ENCODE measurements at places on chromosomes 7 and 10. TPM values are rescaled to one million over a fixed set of nuclear protein-coding genes. Genes with fewer than 3 reads are reported as not detected.
A peak's percentile ranks its signal among the peaks of the same experiment; 100 is the strongest.

DNA sequence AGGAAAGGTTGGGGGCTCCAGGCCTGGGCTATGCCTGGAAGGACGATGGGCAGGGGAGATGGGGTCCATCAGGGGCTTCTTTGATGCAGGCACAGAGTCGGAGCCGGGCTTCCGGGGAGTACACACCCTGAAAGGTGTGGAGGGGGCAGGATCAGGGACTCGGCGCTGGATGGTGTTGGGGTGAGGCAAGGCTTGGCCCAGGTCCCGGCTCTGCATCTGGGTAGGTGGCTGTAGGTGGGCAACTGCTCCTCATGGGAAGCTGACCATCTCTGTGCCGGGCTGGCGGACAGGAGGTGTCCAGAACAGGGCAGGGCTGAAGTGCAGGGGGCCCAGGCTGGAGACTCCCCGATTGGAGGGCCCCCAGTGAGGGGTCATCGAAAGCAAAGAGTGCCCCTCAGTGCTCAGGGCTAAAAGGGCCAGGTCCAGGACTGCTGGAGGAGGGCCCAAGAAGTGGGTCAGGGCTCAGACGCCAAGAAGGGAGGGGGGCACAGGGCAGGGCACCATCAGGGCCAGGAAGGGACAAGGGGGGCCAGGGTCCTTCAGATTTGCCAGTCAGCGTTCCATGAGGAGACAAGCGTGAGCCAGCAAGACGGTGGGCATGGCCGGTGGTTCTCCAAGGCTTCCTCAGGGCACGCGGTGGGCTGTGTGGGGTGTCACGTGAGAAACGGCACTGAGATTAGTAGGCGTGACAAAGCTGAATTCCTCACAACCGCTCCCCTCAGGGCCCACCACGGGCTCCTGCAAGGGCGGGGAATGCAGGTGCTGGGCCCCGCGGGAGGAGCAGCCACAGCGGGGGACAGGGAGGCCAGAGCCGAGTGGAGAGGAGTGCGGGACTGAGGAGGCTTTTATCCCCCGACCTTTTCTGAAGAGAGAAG is 97.0 kb downstream of the BMS1 start:
- H3K4me3 ChIP-seq = no peak overlapping the region
- no peaks in the 10 kb centered on the region for H3K4me1 ChIP-seq
- H3K36me3 ChIP-seq = no peaks in the 10 kb centered on the region
- DNase-seq = no peak

DNA sequence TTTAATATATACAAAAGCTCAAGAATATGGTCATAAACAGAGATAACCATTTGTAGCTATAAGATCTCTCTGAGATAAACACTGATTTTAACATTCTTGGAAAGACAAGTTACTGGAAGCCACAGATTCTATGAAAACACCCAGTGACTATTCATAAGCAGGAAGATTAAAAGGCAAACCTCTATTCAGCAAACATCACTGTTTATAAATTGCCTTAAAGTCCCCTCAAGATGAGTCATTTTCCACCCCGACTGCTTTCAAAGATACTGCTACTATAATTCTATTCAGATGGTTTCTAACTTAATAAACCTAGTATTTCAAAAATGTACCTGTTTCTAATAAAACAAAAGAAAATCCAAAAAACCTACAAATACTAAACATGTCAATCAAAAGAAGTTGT is 21.0 kb downstream of the TM9SF3 start:
- peaks cover 18% of the 10 kb centered on the region for H3K4me1 ChIP-seq
- DNase-seq = no peak
- no peak overlapping the region for H3K4me3 ChIP-seq
- H3K27ac ChIP-seq = no peak overlapping the region
- H3K27me3 ChIP-seq = no peaks in the 10 kb centered on the region

DNA sequence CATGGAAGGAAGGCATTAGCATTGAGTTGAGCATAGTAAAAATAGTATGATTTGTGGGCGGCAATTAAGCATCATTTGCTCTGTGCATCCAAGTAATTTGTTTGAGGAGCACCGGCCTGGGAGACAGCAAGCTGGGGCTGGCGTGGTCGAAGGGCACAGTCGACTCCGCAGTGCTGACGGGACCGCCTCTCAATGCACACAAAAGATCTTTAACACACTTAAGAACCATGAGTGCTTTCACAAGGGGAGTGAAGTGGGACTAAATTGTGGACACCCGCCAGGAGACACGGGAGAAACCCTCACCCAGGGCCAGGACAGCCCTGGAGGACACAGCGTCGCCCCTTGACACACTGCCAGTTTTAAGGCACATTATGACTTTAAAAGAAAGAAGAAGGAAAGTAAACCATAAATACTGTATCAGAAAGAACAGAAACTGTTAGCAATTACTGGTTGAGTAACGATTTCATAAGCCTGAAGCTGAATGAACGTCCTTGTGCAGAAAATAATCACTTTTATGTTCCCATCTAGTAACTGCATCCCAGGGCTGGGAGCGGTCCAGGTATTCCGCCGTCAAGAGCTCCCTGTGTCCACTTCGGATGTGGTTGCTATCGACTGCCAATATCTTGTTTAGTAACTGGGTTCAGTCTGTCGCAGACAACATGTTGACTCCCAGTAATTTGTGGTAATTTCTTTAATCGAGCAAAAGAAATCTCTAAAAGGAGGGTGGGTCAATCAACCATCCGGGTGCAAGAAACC is 102.1 kb downstream of the EBF3 start:
- no peaks in the 10 kb centered on the region for H3K4me1 ChIP-seq
- DNase-seq = no peak
- H3K27me3 ChIP-seq = no peaks in the 10 kb centered on the region
- H3K4me3 ChIP-seq = no peak overlapping the region
- H3K27ac ChIP-seq = no peak overlapping the region

DNA sequence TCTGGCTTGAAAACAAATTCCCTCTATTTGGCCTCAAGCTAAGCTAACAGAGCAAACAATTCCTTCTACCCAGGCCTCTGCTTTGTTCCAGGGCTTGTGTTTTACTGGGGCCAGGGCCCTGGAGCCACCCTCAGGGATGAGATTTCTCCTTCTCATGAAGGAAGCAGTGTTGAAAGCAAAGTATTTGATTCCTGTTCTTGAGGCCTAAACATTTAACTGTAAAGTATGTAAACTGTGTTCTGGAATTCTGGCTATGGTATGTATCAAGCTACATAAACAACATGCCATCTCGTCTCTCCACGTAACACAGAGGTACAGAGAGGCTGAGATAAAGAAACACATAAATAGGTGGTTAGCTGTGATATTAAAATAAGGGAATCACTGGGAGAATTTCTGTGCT is 81.8 kb downstream of the HERPUD2 start:
- H3K4me1 ChIP-seq = no peaks in the 10 kb centered on the region
- no peaks in the 10 kb centered on the region for H3K36me3 ChIP-seq
- no peak overlapping the region for H3K4me3 ChIP-seq
- H3K27me3 ChIP-seq = no peaks in the 10 kb centered on the region
- no peak overlapping the region for H3K27ac ChIP-seq
- no peak for DNase-seq

DNA sequence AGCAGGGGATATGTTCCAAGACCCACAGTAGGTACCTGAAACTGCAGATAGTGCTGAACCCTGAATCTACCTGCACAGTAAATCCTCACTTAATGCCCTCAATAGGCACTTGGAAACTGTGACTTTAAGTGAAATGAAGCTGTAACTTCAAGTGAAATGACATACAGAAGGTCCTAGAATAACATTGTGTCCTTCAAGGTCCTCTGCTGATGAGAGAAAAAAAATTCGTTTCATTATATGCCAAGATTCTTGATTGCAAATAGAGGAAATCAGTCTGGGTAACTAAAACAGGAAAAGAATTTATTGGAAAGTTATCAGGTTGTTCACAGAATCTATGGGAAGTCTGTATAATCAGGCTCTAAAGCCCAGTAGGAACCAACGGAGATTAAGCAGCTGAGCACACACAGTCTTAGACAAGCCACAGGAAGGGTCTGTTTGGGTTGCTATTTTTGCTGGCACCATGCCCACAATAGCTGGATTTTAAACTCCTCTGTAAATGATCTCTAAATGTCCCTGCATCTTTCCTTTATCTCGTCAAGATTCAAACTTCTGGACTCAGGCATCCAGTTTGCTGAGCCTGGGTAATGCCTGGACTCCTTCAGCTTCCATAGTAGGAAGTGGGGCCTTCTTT is 57.5 kb downstream of the EXOC4 start:
- H3K27ac ChIP-seq = no peak overlapping the region
- peaks cover 11% of the 10 kb centered on the region for H3K4me1 ChIP-seq
- no peak for DNase-seq

GRCh38 chr10:66102756-66103155 is 823.1 kb upstream of the LRRTM3 start:
- no peak overlapping the region for H3K27ac ChIP-seq
- no peaks in the 10 kb centered on the region for H3K36me3 ChIP-seq
- no peaks in the 10 kb centered on the region for H3K4me1 ChIP-seq
- no peaks in the 10 kb centered on the region for H3K27me3 ChIP-seq
- no peak overlapping the region for H3K4me3 ChIP-seq

DNA sequence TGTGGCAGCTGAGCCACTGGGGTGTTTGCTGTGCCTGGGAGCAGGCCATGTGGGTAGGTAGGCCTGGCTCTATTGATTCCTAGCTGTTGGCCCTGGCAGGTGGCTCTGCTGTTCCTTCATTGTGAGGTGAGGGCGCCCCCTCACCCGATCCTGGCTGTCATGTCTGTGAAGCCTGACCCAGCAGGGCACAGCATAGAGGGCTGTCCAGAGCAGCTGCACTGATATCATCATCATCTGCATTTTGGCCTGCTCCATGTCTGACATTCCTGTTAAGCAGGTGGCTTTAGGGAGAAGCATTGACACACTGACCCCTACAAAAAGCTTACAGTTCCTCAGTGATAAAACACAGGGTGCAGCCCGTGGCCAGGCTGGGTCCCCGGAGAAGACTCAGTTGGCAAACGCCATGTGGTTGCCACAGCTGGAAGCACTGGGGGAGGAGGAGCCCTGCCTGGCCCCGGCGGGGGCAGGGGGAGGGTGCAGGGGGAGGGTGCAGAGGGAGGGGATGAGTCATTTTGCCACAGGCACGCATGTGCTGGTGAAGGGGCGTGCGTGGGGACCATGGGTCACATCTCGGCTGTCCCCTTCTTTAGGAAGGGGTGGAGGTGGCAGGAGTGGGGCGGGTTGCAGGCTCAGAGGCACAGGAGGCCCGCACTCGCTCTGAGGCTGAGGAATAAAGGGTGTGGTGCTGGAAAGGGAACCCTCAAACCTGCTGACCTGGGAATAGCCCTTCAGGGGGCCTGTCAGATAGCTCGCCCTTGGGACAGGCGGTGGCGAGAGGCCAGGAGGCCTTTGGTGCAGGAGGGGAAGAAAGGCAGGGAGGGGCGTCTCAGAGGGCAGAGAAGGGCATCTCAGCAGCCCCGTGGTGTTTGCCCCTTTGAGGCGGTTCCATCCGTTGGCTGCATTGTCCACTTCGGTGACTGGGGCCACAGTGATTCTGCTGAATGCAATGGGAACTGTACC is 31.6 kb downstream of the IKZF1 start:
- H3K4me3 ChIP-seq = no peak overlapping the region
- H3K27ac ChIP-seq = no peak overlapping the region
- peaks cover 61% of the 10 kb centered on the region for H3K36me3 ChIP-seq
- H3K27me3 ChIP-seq = no peaks in the 10 kb centered on the region
- no peaks in the 10 kb centered on the region for H3K4me1 ChIP-seq

DNA sequence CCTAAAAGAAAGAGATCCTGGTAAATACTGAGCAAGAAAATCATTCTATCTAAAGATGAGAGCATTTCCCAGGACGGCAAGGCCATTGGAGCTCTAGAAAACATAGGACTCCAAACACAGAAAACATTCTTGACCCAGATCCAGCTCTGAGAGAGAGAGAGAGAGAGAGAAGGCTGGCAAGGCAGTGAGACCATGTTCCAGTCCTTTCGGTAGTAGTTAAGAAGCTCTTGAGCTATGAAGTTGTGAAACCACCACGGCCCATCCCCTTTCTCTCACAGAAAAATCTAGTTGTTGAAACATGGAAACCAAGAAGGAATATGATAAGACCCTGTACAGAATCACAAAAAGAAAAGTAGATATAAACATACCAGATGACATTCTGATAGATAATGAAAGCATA is 212.4 kb upstream of the NPSR1 start:
- DNase-seq = no peak
- no peaks in the 10 kb centered on the region for H3K36me3 ChIP-seq
- H3K27me3 ChIP-seq = no peaks in the 10 kb centered on the region
- no peaks in the 10 kb centered on the region for H3K4me1 ChIP-seq
- H3K4me3 ChIP-seq = no peak overlapping the region

GRCh38 chr10:109886037-109886780 is 37.1 kb downstream of the XPNPEP1 start:
- H3K36me3 ChIP-seq = peaks cover 70% of the 10 kb centered on the region
- DNase-seq = no peak
- H3K27ac ChIP-seq = peak overlapping the region; percentile 3
- H3K27me3 ChIP-seq = no peaks in the 10 kb centered on the region

DNA sequence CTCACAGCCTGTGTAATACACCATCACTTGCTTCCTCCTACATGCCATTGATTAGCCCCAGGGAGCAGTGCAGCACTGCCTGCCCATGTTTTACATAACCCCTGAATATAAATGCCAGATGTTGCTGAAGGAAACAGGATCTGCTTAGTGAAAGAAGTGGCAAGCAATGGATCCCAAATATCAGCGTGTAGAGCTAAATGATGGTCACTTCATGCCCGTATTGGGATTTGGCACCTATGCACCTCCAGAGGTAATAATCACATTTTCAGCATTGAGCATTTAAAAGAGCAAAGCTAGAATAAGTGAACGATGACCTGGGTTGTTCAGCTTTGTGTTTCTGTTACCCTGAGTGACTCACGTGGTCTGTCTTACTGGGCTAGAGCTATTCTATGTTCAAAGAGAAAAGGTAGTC is at the start of gene AKR1C4:
TSS of gene AKR1C4 (plus strand) at position 136 of the 412 bp plus-strand sequence. CDS start at position 167, 31 bp downstream.
- no peaks in the 10 kb centered on the region for H3K4me1 ChIP-seq
- no peaks in the 10 kb centered on the region for H3K36me3 ChIP-seq
- DNase-seq = no peak
- peaks cover 2% of the 10 kb centered on the region for H3K27me3 ChIP-seq
- H3K4me3 ChIP-seq = no peak within 1 kb of the TSS
- no peak within 1 kb of the TSS for H3K27ac ChIP-seq

DNA sequence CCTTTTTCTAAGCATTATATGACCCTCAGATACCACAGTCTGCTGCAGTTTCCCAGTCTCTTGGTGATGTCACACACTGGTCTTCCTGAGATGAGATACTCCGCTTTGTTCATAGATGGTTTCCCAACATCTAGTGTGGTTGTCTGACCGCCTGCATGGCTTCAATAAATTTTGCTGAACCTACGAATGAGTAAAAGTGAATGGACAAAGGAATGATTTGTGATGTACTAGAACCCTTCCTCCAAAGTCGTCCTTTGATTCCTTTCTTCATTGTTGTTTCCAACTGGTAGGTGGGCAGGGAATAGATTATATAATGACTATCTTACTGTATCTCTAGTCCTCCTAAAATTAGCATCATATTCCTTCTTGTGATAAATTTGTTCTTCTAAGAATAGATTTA is 82.5 kb downstream of the SLC35B4 start:
- no peak overlapping the region for H3K4me3 ChIP-seq
- H3K27ac ChIP-seq = no peak overlapping the region
- peaks cover 3% of the 10 kb centered on the region for H3K27me3 ChIP-seq

- peaks cover 14% of the 10 kb centered on the region for H3K27me3 ChIP-seq
- H3K27ac ChIP-seq = peak overlapping the region; percentile 50
- peaks cover 39% of the 10 kb centered on the region for H3K4me1 ChIP-seq
Observed at GRCh38 chr10:110455446-110455845, 42.3 kb upstream of the DUSP5 start.

Gene CALN1
- total RNA-seq = not detected

Gene HOXA13
- not detected for total RNA-seq

Gene DPYSL4
- 1.2 TPM for total RNA-seq

All from activated CD8-positive, alpha-beta T cell treated with anti-CD3 and anti-CD28 coated beads, Interleukin-2, amount 10 ng/mL, durations not matched to agents 7 days and 5 days (primary cell).